ENCODE measurements at places on chromosomes 5 and 9. TPM values are rescaled to one million over a fixed set of nuclear protein-coding genes. Genes with fewer than 3 reads are reported as not detected.

Gene ABCA1
- total RNA-seq: 6.5 TPM

Gene TICAM2
- total RNA-seq: 0.73 TPM

Gene CCL28
- total RNA-seq: not detected

Gene NUTM2F
- not detected for total RNA-seq

Gene RNF180
- total RNA-seq: 0.21 TPM

Gene SPRY4
- total RNA-seq: 5.4 TPM

Gene CCIN
- total RNA-seq: not detected

Gene MLANA
- total RNA-seq: not detected

Gene PTGES
- 136 TPM for total RNA-seq

Gene SIGMAR1
- total RNA-seq: 194 TPM

Gene BTNL8
- not detected for total RNA-seq

Gene FOXB2
- not detected for total RNA-seq

Gene MOB3B
- 7.0 TPM for total RNA-seq

Gene TAS2R1
- total RNA-seq: not detected

Gene LEAP2
- total RNA-seq: 0.56 TPM

Gene ZBTB6
- total RNA-seq: 5.6 TPM

Gene PCDHB15
- total RNA-seq: 0.10 TPM

Gene PCDHGA2
- 0.47 TPM for total RNA-seq

Gene COL23A1
- not detected for total RNA-seq

Gene ENTREP1
- 0.71 TPM for total RNA-seq

Gene ACOT12
- not detected for total RNA-seq

Gene GALNT12
- total RNA-seq: 5.1 TPM

Gene DPM2
- total RNA-seq: 47.7 TPM

Gene TNFSF8
- not detected for total RNA-seq

Gene MTX3
- 6.9 TPM for total RNA-seq

Gene RNF183
- total RNA-seq: 0.09 TPM

Gene PAPPA
- 33.6 TPM for total RNA-seq

Gene KCNV2
- not detected for total RNA-seq

Gene PDE6A
- total RNA-seq: 0.17 TPM

Gene CD72
- not detected for total RNA-seq

Gene CDH6
- total RNA-seq: 0.05 TPM

Gene LHFPL2
- total RNA-seq: 39.0 TPM

Gene SRD5A1
- 31.1 TPM for total RNA-seq

Gene EGFLAM
- not detected for total RNA-seq

Gene PROP1
- total RNA-seq: not detected

Gene PCDHGA11
- total RNA-seq: 0.06 TPM

Gene ENHO
- 1.9 TPM for total RNA-seq

Gene TUSC1
- total RNA-seq: 8.7 TPM

Gene ZNF354C
- 0.78 TPM for total RNA-seq

Gene FIBCD1
- 10.7 TPM for total RNA-seq

Gene PCDHB13
- total RNA-seq: 0.06 TPM

Gene PTPRD
- 0.49 TPM for total RNA-seq

Gene ALDH7A1
- total RNA-seq: 70.1 TPM

Gene CRHBP
- total RNA-seq: 0.21 TPM

Gene MUSK
- total RNA-seq: not detected

Gene DIAPH1
- total RNA-seq: 103 TPM

Gene PCDHGA1
- 0.31 TPM for total RNA-seq

Gene GRK6
- 22.7 TPM for total RNA-seq

Gene LPAR1
- 15.6 TPM for total RNA-seq

Gene ADCY2
- not detected for total RNA-seq

Gene F2R
- total RNA-seq: 28.7 TPM

Gene CDH9
- total RNA-seq: not detected

Gene FEM1C
- 2.9 TPM for total RNA-seq

Measured in A549 treated with RU486 at 1 μM for 4 hours (cell line).